Activated naive CD4-positive, alpha-beta T cell treated with anti-CD3 and anti-CD28 coated beads for 36 hours (primary cell): ENCODE measurements at places on chromosomes 2 and 18. TPM values are rescaled to one million over a fixed set of nuclear protein-coding genes. Genes with fewer than 3 reads are reported as not detected.

GRCh38 chr2:72837171-72837570 lies 11.3 kb upstream of the EXOC6B start:
- no peak for DNase-seq

GRCh38 chr2:176854878-176855277 lies 357.7 kb upstream of the HNRNPA3 start:
- DNase-seq = no peak

NTSR2 gene
- not detected for total RNA-seq

AKAIN1 gene
- not detected for total RNA-seq
